ENCODE measurements at places on chromosomes 12 and 14.

DNA sequence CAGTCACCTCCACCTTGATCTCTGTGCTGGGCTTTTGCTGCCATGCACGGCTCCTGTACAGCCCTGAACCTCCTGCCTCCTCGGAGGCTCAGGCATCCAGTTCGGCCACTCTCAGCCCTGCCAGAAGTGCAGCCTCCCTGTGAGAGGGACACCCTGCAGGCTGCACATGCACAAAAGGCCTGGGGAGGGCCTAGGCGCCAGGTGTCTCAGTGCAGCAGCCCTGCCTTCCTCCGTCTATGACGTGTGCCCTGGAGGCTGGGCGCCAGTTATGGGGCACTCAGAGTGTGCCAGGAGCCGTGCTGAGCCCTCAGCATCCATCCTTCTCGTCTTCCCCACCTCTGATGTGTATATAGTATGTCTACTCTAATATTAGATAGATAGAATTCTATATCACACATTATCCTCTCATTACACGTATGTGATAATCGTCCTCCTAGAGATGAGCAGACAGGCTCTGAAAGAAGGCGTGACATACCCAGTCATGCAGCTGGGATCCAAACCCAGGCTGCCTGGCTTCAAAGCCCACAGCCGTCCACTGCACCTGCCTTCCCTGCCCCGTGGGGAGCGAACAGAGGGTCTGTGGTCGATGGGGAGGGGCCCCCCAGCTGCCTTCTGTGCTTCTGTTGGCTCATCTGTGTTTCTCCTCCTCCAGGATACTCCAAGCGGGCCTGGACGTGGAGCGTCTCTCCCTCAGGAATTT lies 101.1 kb downstream of the B4GALNT3 start:
- no peak for DNase-seq

DNA sequence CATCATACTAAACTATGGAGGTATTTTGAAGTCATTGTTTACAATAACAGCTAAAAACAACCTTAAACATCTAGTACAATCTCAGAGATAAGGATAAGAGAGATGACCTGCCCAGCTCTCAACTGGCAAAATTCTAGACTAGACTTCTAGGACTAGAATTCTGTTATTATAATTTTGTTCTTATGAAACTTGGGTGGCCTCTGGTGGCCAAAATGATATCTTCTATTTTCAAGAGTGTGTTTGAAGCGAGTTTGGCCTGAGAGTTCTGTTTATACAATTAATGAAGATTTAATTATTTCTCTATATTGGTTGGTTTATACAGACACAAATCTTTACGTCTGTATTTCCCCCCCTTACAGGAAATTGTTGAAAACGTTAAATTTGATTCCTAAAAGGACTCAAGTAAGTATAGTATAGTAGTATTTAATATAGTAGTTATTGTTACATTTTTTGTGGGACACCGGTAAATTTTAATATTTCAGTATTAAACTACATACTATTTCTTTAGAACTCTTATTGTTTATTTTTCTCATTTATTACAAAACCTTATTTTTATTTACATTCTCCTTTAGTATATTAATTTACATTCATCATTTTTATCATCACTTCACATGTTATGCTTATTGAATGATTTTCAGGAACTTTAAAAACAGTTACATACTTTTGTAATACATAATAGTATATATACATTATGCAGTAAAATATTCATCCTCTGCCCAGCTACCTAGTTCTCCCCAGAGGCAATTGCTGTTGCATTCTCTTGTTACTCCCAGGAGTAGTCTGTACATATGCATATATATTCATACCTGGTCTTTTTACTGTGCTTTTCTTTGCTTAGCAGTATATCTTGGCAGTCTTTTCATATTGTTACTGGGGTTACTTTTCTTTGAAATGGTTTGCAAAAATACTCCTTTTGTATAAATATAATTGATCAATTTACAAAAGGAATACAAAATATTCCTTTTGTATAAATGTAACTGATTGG lies 6.6 kb downstream of the PPHLN1 start:
- no peak for DNase-seq

GRCh38 chr14:55070981-55071411 lies 19.5 kb downstream of the MAPK1IP1L start:
- no peak for DNase-seq

GRCh38 chr12:123941000-123941399 lies 31.6 kb downstream of the CCDC92 start:
- no peak for DNase-seq

DNA sequence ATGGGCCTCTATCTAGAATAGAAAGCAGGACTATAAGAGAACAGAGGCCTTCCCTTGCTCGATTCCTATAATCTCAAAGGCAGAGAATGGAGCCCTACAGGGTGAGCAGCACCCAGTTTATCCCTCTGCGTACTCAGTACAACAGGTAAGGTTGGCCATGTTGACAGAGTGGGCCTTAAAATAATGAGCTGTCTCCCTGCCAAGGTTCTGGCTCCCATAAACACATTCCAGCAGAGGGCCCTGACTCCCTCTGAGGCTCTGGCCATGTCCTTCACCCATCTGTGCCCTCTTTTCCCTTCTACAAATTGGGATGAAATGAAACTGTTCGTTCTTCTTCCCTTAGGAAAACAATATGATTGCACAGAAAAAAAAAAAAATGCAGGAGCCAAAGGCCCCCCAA lies 16.9 kb upstream of the PNMA1 start:
- DNase-seq, result no peak

DNA sequence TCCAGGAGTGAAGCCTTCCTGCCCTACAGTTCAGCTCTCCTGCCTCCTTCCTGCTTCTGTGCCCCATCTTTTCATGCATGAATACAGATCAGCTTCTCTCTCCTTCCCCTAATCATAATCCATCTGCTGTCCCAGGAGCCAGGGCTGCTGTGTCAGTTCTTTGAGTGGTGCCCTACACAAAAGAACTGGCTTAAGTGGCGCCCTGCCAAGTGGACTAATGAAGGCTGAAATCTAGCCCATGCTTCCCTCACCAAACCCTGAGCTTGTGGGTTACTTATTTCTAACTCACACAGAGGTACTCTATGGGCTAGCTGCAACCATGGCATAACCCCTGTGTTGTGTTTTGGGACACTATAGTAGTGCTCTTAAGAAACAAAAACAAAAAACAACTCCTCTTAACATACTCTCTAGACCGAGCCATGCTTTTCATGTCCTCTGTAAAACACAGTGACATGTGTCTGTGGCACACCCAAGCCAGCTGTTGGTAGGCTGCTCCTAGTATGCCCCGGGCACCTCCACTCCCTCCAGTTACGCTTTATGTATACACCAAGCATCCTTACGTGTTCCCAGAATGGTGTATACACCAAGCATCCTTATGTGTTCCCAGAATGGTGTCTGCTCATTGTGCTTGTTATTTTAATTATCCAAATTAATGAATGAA lies 19.3 kb upstream of the ETV6 start:
- DNase-seq, result no peak

DNA sequence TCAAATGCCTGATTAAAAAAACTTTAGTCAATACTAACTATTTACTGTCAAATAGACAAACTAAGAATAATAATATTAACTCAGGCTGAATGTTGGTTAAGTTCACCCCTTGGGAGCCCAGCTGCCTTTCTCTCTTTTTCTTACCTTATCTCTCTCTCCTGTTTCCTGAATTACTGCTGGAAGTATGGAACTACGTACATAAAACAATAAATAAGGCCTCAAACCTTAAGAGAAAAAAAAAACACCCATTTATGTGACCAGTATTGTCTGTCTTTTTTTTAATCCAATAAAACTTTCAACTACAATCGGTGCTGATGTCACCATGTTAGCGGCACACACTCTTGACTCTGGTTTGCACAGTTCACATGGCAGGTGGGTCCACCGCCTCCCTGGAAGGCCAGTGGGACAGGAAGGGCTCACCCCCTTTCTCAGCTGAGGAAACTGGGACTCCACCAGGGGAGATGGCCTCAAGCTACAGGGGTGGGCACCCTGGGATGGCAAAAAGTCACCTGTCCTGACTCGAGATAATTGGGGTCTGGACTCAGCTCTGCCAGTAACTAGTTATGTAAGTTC lies 21.3 kb downstream of the BCL11B start:
- no peak for DNase-seq
